ENCODE measurements at places on chromosomes 6 and 20.

- peaks cover 7% of the 10 kb centered on the region for H3K4me1 ChIP-seq
- H3K27me3 ChIP-seq = no peaks in the 10 kb centered on the region
- H3K4me3 ChIP-seq = no peak overlapping the region
- H3K27ac ChIP-seq = no peak overlapping the region
- H3K36me3 ChIP-seq = no peaks in the 10 kb centered on the region
Observed at GRCh38 chr20:18496042-18496441, 983 bp downstream of the RBBP9 start.

DNA sequence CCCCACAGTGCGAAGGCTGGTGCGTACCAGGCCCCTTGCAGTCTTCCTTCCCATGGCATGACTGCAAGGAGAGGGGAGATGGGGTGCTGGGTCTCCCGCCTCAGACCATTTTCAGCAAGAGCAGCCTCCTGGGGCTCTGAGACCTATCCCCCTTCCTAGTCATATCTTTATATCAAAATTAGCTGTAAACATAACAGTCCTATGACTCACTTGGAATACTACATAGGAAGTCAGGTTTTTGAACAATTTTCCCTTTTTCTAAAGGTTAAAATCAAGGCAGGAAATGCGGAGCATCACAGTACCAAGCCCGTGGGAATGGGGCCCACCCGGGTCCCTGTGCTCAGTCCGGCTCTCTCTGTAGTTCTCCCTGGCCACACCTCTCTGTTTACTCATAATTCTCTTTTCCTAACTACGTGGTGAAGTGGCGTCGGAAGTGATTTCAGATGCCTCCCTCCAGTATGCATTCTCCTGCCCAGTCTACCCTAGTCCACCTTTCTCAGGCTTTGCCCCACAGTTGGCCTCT, 109.8 kb upstream of the TMEM170B start:
- H3K27ac ChIP-seq = peak overlapping the region; percentile 64
- no peak for DNase-seq
- peaks cover 32% of the 10 kb centered on the region for H3K4me1 ChIP-seq
- no peaks in the 10 kb centered on the region for H3K36me3 ChIP-seq
- no peaks in the 10 kb centered on the region for H3K27me3 ChIP-seq

DNA sequence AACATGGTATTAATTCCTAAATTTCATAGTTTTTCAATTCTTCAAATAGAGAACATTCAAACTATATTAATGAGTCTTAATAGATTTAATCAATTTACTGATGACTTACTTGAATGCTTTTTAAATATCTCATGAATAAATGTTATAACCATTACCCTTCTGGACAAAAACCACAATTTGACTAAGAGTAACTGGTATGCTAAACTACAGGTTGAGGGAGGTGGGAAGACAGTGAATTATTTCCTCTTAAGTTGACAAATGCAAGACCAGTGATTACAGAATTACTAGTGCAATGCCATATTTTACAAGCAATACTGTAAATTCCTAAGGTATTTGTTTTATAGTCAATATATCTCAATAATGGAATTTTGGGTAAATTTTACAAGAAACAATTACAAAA, 65.1 kb downstream of the REV3L start:
- no peak overlapping the region for H3K27ac ChIP-seq
- no peak overlapping the region for H3K4me3 ChIP-seq
- DNase-seq = no peak
- H3K27me3 ChIP-seq = no peaks in the 10 kb centered on the region

DNA sequence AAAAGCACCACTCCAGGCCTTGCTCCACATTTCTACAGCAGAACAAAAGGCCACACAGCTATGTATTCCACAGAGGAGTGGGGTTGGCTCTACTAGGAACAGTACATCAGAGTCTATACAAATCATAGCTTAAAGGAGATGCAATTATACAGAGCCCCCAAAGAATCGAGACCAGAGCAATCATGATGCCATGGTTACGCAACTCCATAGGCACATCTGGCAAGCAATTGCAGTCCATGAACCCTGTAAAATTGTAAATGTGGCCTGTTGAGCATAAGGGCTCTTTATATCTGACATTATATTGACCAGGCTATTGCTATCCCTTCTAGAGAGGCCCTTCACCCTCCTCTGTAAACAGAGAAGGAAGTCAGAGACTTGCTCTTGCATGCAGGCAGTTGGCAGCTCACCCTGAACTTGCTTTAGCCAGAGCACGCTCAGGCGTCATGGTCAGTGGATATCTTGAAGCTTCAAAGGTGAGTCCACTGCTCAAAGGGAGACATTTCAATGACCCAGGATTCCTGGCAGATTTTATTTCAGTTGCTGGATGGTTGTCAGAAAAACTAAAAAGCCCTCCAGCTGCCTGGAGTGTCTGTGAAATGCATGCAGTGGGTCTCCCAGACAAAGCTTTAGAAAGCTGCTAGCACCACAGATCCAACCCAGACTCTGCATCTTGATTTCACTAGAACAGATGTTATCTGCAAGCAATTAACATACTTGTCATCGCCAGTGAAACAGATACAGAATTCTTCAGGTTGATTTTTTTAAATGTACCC, 357.2 kb downstream of the CENPW start:
- no peak overlapping the region for H3K27ac ChIP-seq
- H3K4me1 ChIP-seq = no peaks in the 10 kb centered on the region
- H3K4me3 ChIP-seq = no peak overlapping the region
- H3K27me3 ChIP-seq = no peaks in the 10 kb centered on the region

GRCh38 chr6:135680964-135681913, 170.3 kb upstream of the PDE7B start:
- H3K27me3 ChIP-seq = no peaks in the 10 kb centered on the region
- no peaks in the 10 kb centered on the region for H3K4me1 ChIP-seq
- no peak overlapping the region for H3K27ac ChIP-seq
- no peak overlapping the region for H3K4me3 ChIP-seq

- no peak for DNase-seq
- no peaks in the 10 kb centered on the region for H3K27me3 ChIP-seq
- H3K36me3 ChIP-seq = peaks cover 16% of the 10 kb centered on the region
- H3K4me3 ChIP-seq = no peak overlapping the region
Observed at GRCh38 chr6:484086-484745, 92.7 kb downstream of the IRF4 start.

DNA sequence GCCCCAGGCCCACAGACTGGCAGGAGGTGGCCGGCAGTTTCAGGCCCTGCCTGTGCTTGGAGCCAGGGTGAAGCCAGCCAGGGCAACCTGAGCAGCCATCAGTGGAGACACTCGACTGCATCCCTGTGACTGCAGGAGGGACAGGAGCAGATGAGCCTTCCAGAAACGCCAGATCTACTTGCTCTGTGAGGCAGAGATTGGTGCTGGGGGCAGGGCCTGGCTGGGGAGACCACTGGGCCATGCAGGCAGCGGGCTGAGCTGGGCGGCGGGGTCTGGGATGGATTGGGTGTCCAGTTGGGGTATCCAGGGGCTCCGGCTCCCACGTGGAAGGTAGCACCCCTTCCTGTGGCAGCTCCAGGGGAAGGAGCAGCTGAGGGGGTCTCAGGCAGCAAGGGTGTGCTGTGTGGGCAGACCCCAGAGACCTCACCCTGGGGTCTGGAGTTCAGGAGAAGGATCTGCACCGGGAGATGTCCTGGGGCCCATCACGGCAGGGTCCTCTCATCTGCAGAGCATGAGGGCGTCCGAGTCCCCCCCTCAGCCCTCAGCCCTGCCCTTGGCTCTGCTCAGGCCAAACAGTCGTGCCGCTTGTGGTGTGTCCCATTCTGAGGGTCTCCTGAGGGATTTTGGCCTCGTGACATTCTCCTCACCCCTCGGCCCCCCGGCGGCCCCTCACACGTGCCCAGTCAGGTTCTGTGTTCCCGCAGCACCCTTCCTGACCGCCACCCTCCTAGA, 334.9 kb downstream of the TAF4 start:
- no peaks in the 10 kb centered on the region for H3K4me1 ChIP-seq
- no peak overlapping the region for H3K27ac ChIP-seq
- no peak overlapping the region for H3K4me3 ChIP-seq
- H3K36me3 ChIP-seq = no peaks in the 10 kb centered on the region

GRCh38 chr6:119626884-119627619, 277.5 kb upstream of the MAN1A1 start:
- H3K27ac ChIP-seq = no peak overlapping the region
- H3K4me3 ChIP-seq = no peak overlapping the region
- H3K36me3 ChIP-seq = no peaks in the 10 kb centered on the region
- DNase-seq = no peak
- H3K4me1 ChIP-seq = no peaks in the 10 kb centered on the region

DNA sequence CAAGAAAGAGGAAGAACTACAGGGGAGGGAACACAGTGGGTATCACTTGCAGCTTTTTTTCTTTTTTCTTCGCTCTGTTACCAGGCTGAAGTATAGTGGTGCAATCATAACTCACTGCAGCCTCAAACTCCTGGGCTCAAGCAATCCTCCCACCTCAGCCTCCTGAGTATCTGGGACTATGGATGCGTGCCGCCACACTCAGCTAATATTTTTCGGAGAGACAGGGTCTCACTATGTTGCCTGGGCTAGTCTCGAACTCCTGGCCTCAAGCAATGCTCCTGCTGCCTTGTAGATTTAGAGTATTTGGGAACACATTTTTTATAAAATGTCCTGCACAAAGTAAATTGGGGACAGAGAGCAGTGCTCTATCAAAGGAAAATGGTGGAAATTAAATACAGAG, 28.3 kb downstream of the PARD6B start:
- no peaks in the 10 kb centered on the region for H3K4me1 ChIP-seq
- H3K27me3 ChIP-seq = no peaks in the 10 kb centered on the region
- no peak overlapping the region for H3K4me3 ChIP-seq
- no peak for DNase-seq
- no peak overlapping the region for H3K27ac ChIP-seq

DNA sequence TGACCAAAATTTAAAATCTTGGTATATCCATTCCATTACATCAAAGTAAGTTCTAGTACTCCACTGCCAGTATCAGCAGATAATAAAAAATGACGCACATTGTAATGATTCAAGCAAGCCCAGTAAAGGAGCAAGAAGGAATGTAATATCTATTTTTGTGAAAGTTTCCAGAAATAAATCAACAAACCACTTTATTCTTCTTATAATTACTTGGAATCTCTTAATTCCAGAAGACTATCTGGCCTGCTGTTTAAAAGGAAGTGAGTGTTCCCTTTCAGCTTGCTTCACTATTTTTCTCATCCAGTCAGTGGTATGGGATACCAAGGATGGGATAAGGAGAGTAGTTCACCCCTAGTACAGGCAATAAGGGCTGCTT, 42.2 kb upstream of the DSE start:
- no peak for DNase-seq
- H3K36me3 ChIP-seq = no peaks in the 10 kb centered on the region
- H3K4me1 ChIP-seq = no peaks in the 10 kb centered on the region
- no peaks in the 10 kb centered on the region for H3K27me3 ChIP-seq

GRCh38 chr20:45336530-45337366, 11.5 kb downstream of the SDC4 start:
- H3K4me1 ChIP-seq = no peaks in the 10 kb centered on the region
- H3K36me3 ChIP-seq = no peaks in the 10 kb centered on the region
- no peak for DNase-seq
- H3K27ac ChIP-seq = no peak overlapping the region
- H3K27me3 ChIP-seq = no peaks in the 10 kb centered on the region

GRCh38 chr20:24995741-24996448, 3.3 kb upstream of the APMAP start:
- no peak overlapping the region for H3K27ac ChIP-seq
- no peaks in the 10 kb centered on the region for H3K36me3 ChIP-seq
- peaks cover 29% of the 10 kb centered on the region for H3K4me1 ChIP-seq

GRCh38 chr20:58256307-58256706, 27.9 kb upstream of the ANKRD60 start:
- DNase-seq = no peak
- peaks cover 11% of the 10 kb centered on the region for H3K36me3 ChIP-seq
- H3K4me3 ChIP-seq = no peak overlapping the region
- H3K27ac ChIP-seq = no peak overlapping the region

- peaks cover 8% of the 10 kb centered on the region for H3K4me1 ChIP-seq
- no peak for DNase-seq
- H3K27me3 ChIP-seq = no peaks in the 10 kb centered on the region
- H3K27ac ChIP-seq = no peak overlapping the region
Observed at GRCh38 chr6:136038531-136038930, 187.0 kb downstream of the PDE7B start.

- no peak overlapping the region for H3K27ac ChIP-seq
- no peak for DNase-seq
- no peak overlapping the region for H3K4me3 ChIP-seq
- no peaks in the 10 kb centered on the region for H3K36me3 ChIP-seq
- H3K4me1 ChIP-seq = no peaks in the 10 kb centered on the region
- no peaks in the 10 kb centered on the region for H3K27me3 ChIP-seq
Observed at GRCh38 chr6:80523010-80523409, 416.5 kb downstream of the BCKDHB start.

GRCh38 chr6:37115236-37115895, 54.6 kb upstream of the PIM1 start:
- DNase-seq = no peak
- no peaks in the 10 kb centered on the region for H3K4me1 ChIP-seq
- H3K36me3 ChIP-seq = no peaks in the 10 kb centered on the region

GRCh38 chr20:20363434-20363798, 4.5 kb upstream of the INSM1 start:
- DNase-seq = no peak
- no peaks in the 10 kb centered on the region for H3K36me3 ChIP-seq
- H3K4me3 ChIP-seq = no peak overlapping the region
- no peak overlapping the region for H3K27ac ChIP-seq
- H3K4me1 ChIP-seq = peaks cover 19% of the 10 kb centered on the region
- no peaks in the 10 kb centered on the region for H3K27me3 ChIP-seq

DNA sequence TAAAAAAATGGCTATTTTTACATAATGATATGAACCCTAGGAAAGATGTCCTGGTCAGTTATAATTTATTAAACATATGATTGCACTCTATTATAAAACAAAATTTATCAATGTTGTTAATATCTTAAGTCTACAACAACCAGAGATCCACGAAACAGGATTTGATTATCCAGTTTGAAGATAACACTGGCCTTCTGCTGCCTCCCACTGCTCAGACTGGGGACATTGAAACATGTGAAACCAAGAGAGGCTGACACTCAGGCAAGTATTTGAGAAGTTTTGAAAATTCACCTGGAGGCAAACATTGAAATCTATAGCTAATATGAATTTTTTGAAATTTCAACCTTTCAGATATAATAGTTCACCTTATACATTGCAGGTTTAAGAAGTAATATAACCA, 219.3 kb upstream of the HSF2 start:
- H3K36me3 ChIP-seq = no peaks in the 10 kb centered on the region
- DNase-seq = no peak
- no peak overlapping the region for H3K4me3 ChIP-seq
- H3K27ac ChIP-seq = no peak overlapping the region
- no peaks in the 10 kb centered on the region for H3K27me3 ChIP-seq

GRCh38 chr6:28985462-28986164, 19.5 kb downstream of the ZNF311 start:
- peaks cover 32% of the 10 kb centered on the region for H3K4me1 ChIP-seq
- DNase-seq = peak; percentile 33
- no peaks in the 10 kb centered on the region for H3K36me3 ChIP-seq

- peaks cover 43% of the 10 kb centered on the region for H3K4me1 ChIP-seq
- no peak overlapping the region for H3K27ac ChIP-seq
- no peaks in the 10 kb centered on the region for H3K27me3 ChIP-seq
- DNase-seq = peak; percentile 31
Observed at GRCh38 chr6:108562503-108562993, 1.8 kb downstream of the FOXO3 start.

GRCh38 chr20:3247638-3248037, 8.6 kb upstream of the SLC4A11 start:
- peaks cover 11% of the 10 kb centered on the region for H3K4me1 ChIP-seq
- H3K36me3 ChIP-seq = no peaks in the 10 kb centered on the region
- peaks cover 18% of the 10 kb centered on the region for H3K27me3 ChIP-seq
- no peak for DNase-seq

Data from B cell (primary cell).